Left renal pelvis (tissue), 4 donors: ENCODE measurements at places on chromosomes 7 and 10. TPM values are rescaled to one million over a fixed set of nuclear protein-coding genes. Genes with fewer than 3 reads are reported as not detected.

Gene NCOA4
- 215 TPM for polyA plus RNA-seq

Gene AKR1C4
- not detected for polyA plus RNA-seq

Gene HHEX
- polyA plus RNA-seq = 10.9 TPM

Gene TACR2
- polyA plus RNA-seq = 0.23 TPM

Gene SH2B2
- 5.4 TPM for polyA plus RNA-seq

Gene PPP1R9A
- polyA plus RNA-seq = 35.0 TPM

Gene CFAP58
- polyA plus RNA-seq = 0.27 TPM

- no peak for DNase-seq
Measured at GRCh38 chr7:105734233-105734632, 142.2 kb downstream of the ATXN7L1 start.

- no peak for DNase-seq
Measured at GRCh38 chr7:26688936-26689506, 175.4 kb downstream of the SKAP2 start.

GRCh38 chr7:77698042-77698625, 1.9 kb downstream of the RSBN1L start:
- DNase-seq = no peak

DNA sequence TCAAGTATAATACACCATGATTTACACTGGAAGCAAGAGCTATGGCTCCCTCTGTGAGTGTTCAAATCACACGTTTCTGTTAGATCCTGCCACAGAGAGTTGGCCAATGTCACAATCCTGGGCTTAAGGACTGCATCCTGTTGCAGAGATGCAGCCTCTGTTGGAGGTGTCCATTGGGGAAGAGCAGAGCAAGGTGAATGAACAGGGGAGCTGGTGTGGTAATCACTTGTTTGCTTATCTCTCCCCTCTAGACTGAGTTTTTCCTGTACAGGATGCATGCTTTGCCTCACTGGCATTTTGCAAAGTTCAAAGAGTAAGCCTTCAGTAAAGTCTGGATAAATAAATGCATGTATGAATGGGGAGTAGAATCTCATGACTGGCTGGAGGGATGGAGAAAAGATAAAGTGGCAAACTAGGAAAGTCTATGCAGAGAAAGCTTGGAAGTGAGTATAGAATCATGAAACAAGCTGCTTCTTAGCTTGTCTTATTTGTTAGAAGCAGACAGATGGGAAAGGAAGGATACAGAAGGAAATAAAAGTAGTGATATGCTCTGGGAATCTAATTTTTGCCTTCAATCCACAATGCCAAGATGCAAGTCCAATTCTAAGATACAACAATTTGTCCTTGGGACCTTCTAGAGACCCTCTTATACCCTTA, 605.9 kb downstream of the KCNMA1 start:
- no peak for DNase-seq

GRCh38 chr10:110758898-110759297, 112.8 kb upstream of the PDCD4 start:
- DNase-seq = no peak

DNA sequence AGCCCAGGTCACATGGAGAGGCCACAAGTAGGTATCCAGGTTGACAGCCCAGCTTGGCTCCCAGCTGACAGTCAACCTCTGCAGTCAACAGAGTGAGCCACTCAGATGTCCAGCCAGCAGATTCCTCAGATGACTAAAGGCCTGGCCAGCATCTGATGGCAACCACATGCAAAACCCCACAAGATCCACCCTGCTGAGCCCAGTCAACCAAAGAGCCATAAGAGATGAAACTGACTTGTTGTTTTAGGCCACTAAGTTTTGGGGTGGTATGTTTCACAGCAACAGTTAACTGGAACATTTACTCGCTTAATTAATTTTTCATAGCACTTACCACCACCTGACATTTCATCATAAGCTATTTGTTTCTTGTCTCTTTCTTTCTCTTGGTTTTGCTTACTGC, 107.3 kb upstream of the KDM7A start:
- DNase-seq = no peak

GRCh38 chr7:41688012-41688625, 14.8 kb downstream of the INHBA start:
- no peak for DNase-seq

DNA sequence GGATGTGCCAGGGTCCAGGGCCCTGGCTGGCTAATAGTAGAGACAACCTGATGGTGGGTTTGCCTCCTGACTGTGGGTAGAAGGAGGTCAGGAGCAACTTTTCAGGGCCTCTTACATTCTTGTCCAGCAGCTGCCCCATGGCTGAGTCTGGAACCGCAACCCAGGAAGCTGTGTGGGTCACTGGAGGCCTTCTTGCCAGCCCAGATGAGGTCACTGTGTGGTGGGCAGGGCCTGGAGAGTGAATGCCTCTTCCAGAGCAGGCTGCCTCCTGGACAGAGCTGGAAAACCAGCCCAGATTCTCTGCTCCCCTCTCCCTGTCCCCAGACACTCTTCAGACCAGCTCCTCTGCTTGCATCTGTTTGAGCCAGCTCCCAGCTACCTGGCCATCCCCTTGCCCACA, 43.5 kb upstream of the LEP start:
- DNase-seq = no peak

DNA sequence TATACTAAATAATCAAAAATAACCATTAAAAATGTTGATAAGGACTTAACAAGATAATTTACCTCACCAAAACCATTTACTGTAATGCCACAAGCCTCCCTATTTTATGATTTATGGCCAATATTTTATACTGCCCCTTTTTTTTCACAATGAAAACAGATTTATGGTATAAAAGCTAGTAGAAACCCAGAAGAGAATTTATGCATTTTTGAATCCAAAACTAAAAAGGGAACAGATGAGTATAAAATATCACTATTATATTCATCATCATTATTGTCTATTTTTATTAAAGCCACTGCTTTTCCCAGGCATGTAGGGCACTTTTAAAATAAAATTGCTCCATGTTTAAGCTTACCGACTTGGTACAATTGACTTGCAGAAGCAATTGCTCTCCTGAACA, 425.0 kb downstream of the PHTF2 start:
- no peak for DNase-seq

- DNase-seq = no peak
Measured at GRCh38 chr10:13983035-13983434, 347.7 kb downstream of the FRMD4A start.

DNA sequence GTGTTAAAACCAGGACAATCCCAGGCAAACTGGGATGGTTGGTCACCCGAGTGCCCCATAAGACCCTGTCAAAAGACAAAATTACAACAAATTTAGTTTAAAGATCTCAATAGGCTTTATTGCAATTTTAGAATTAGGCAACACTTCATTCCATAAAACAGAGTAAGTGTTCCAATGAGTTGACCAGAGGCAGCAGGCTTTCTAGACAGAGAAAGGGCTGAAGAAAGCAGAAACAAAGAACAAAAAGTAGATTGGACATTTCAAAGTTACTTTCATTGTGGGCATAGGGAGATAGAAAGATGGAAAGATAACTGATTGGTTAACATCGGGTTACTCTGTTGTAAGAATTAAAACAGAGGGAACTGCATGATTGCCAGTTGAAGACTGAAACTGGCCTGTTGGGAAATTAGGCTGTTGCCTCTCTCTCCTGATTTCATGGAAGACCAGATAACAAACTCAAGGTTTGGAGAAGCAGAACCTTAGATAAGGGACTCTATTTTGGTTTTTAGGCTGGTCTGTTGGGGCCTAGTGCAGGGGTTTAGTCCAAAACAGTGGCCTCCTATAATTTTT, 36.3 kb downstream of the ENTPD1 start:
- DNase-seq = no peak

DNA sequence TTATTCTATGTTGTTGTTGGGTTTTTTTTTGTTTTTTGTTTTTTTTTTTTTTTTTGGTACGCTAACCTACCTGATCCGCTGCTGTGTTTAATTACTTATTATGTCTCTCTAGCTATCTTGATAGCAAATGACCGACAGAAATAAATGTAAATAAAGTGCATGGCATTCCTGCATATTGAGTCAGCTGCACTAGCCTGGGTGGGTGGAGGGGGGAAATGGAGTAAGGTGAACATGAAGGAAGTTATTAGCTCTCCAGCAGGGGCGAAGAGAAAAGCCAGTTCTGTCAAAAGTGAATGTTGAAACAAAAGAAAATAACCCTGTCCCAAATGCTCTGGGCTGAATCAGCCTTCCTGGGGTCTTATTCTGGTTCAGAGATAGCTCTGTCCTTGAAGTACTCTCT, 210.7 kb upstream of the MDFIC start:
- DNase-seq = no peak

DNA sequence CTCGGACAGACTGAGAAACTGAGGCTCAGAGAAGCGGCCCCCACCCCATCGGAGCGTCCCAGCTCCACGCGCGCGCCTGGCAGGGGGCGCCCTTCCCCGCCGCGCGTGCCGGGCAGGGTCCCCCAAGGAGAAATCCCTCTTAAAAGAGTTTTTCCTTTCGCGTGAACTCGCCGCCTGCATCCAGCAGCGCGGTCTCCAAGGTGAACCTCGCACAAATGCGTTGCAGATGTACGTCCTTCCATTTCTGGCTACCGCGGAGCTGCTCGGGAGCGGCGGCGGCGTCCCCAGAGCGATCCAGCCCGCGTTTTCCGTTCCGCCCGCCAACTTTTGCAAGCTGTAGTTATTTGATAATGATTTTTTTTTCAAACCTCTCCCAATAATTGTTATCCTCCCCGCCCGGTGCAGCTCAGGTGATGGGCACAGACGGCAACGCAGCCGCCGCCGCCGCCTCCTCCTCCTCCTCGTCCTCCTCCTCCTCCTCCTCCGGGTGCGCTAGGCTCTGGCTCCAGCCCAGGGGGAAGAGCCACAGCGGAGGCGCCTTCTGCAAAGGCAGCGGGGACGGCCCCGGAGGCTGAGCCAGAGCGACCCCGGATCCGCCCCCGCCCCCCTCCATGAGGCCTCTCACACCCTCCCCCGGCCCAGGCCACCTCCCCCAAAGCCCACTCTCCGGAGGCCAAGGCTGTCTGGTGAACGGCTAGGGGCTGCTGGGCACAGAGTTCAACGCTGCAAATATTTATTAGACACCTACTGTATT, 74.0 kb upstream of the CUX1 start:
- DNase-seq = peak; percentile 45

GRCh38 chr7:17593819-17594419, 295.5 kb downstream of the AHR start:
- DNase-seq = peak; percentile 25

GRCh38 chr10:93462881-93463280, 19.3 kb downstream of the MYOF start:
- DNase-seq = no peak

GRCh38 chr7:138875794-138876193, 77.8 kb upstream of the ATP6V0A4 start:
- no peak for DNase-seq

DNA sequence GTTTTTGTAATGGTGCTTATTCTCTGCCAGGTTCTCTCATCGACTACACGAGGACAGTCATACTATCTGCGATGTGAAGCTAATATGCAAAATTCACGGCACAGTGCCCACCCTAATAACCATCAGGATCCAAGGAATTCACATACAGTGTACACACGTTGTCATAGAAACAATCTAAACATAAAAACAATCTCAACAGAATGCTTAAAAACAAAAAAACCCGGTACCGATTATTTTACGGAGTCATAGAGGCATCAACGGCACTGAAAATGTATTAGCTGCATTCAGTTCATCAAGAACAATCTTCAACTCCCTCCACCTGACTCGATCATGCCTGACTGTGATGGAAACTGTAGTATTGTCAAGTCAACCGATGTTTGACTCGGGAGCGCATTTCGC, 628 bp downstream of the MRPS33 start:
- peak; percentile 41 for DNase-seq

- DNase-seq = no peak
Measured at GRCh38 chr10:102347236-102347828, 48.2 kb upstream of the NFKB2 start.

GRCh38 chr7:23791721-23792120, 81.7 kb downstream of the STK31 start:
- no peak for DNase-seq
